SIG-M5 (cell line): ENCODE measurements at places on chromosomes 16 and 17.

GRCh38 chr16:54283725-54284318, 2.8 kb downstream of the IRX3 start:
- no peak for DNase-seq

- no peak for DNase-seq
Observed at GRCh38 chr16:19184823-19185509, 16.9 kb downstream of the SYT17 start.

GRCh38 chr17:64706224-64707049, 44.3 kb upstream of the SMURF2 start:
- no peak for DNase-seq

DNA sequence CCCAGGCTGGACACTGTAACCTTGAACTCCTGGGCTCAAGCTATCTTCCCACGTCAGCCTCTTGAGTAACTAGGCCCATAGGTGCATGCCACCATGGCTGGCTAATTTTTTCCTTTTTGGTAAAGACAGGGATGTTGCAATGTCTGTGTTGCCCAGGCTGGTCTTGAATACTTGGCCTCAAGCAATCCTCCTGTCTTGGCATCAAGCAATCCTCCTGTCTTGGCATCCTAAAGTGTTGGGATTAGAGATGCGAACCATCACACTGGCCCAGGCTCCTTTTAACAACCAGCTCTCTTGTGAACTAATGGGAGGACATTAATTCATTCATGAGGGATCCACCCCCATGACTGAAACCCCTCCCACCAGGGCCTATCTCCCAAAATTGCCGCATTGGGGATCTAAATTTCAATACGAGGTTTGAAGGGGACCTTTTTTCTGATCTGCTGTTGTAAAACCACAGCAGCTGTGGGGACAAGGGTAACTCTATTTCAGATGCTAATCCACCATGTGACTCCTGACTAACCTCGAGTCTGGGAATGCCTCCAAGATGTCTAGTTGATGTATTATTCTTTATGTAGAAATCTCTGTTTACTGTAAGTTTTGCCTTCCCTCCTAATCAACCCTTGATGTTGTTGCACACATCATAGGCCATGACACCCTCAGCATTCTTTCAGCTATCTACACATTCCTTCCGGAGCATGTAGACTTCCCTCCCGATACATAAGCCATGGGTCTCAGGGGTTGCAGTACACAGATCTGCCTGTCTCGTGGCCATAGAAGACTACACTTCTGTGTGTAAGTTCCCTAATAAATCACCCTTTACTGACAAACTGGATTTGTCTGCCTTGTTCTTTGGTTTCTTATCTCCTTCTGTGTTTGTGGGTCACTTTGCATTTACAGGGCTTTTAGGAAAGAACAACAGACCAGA, 37.6 kb downstream of the RNF112 start:
- no peak for DNase-seq

GRCh38 chr16:83952587-83952939, 477 bp upstream of the OSGIN1 start:
- no peak for DNase-seq

DNA sequence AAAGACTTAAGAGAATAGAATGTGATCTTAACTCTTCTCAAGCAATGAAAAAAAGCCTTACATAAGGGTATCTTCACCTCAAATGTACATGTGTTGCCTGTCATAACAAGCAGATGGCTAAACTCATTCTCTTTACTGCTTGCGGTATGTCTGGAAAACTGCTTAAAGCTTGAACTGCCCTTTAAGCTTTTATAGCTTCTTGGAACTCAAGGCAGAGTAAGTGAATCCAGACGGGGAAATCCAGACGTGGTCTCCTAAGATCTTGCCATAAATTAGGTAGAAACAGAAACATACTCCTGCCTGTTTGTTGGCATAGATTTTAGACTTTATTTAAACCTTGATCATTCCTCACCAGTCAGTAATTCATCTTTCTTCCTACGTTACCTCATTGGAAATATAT, 19.6 kb downstream of the CLUAP1 start:
- no peak for DNase-seq

- no peak for DNase-seq
Observed at GRCh38 chr17:59296190-59296589, 35.3 kb upstream of the YPEL2 start.

DNA sequence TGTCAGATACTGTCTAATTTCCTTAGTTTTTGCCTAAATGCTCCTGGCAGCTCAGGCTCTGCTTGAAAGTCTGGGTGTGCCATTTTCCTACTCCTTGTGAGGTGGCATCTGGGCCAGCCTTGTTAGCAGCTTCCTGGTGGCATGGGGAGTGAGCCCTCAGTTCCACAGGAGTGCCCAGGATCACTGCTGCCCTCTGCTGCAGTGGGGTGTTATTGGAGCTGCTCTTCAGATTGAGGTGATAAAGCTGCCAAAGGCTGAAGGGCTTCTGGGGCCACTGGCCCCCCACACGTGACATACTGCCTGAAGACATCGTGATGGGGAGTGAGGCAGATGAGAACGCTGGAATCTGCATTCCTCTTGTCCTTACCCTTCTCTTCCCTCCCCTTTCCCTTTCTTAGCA, 27.4 kb downstream of the CEP95 start:
- DNase-seq: no peak

DNA sequence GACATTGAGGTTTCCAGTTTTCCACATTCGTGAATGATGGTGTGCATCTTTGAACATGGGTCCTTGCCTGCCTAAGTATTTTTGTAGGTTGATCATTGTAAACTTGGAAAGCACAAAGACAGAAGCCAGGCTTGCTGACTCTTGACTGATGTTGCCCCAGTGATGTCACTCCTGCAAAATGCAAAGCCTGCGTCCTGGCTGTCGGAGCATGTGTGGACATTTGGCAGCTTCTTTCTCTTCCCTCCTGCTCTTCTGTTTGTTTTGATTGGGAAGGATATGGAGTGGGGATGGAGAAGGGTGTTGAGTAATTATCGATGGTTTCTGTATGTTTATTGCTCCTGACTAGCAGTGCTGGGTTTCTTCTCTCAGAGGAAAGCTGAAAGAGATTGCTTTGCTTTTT, 3.2 kb downstream of the NDE1 start:
- DNase-seq: no peak

- DNase-seq: no peak
Observed at GRCh38 chr17:7010523-7010922, 1.9 kb upstream of the RNASEK start.

DNA sequence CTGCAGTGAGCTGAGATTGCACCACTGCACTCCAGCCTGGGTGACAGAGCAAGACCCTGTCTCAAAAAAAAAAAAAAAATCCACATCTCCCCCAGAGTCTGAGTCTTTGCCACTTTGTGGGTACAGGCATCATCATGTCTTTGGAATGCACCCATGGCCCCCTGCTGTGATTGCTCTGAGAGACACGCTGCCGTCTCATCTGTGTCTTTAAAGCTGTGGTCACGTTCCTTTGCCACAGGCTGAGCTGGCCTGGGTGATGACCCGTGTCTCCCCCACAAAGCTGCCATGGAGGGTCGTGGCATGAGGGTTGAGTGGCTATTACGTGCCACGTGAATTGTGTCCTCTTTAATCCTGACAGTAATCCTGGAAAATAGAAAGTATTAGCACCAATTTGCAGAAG, 20.2 kb downstream of the CRISPLD2 start:
- DNase-seq: no peak

- no peak for DNase-seq
Observed at GRCh38 chr17:61837175-61838051, 25.9 kb downstream of the BRIP1 start.

DNA sequence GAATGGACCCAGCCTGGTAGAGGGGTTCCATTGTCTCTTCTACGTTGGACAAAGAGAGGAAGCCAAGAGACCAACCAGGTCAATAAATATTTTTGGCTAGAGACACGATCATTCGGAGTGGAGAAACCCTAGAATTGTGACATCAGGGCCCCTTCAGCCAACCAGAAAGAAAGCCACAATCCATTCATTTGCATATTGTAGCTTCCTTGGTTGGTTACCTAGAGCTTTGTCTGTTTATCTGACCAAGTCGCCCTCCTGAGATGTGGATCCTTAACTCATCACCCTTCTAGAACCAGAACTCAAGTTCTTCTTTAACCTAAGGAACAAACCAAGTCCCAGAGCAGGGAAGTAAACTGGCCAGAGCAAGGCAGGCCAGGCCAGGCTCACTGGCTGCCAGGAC, at the start of gene CCDC182:
Gene CCDC182, minus strand, starts transcription at position 58 of the 400 bp plus-strand sequence. Its CDS starts 27 bp downstream, at position 31.
- DNase-seq: no peak

DNA sequence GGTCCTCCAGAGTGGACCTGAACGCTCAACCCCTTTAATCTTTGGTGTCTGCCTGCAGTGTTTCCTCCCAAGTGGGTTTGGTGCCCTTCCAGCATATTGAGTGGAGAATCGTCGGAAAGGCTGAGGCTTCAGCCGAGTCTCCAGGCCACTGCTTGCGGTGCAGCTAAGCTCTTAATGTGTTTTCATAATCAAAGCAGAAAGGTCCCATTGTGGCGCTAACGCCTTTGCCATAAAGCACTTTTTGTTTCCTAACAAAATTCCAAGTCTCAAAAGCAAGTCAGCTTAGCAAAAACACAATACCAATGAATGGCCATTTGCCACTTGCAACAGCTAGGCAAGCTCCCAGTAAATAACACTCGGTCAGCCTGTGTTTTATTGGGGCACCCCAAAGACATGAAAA, 57.6 kb downstream of the KSR1 start:
- DNase-seq: no peak

DNA sequence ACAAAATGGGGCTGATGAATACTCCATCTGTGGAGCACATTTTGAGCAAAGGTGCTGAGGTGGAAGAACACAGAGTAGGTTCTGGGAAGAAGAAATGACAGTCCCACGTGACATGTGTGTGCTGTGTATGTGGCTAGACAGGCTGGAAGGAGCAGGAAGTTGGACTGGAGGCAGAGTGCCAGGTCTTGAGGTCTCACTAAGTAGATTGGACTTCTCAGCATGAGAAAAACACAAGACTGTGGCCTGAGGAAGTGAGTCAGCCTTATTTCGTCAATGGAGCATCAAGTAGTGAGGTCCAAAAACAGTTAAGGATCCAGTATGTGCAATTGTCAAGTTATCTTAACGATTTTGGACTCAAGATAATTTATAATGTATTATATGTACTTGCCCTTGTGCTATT, 736.5 kb downstream of the KCNJ2 start:
- DNase-seq: no peak

DNA sequence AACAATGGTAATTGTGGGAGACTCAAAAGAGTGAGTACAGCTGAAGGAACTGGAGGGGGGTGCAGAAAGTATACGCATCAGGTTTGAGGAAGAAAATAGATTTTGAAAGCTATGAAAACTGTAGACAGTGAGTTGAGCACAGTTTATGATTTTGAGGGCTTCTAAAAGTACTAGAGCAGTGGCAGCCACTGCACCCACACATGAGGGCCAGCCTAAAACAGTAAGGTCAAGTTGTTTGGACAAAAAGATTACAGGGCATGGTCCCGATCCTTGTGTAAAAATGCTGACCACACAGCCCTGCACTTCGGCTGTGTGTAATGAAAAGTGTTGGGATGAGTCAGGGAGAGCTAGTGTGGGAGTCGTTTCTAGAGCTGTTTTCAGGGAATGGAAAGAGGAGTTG, 2282.1 kb downstream of the TP53TG3F start:
- DNase-seq: no peak

DNA sequence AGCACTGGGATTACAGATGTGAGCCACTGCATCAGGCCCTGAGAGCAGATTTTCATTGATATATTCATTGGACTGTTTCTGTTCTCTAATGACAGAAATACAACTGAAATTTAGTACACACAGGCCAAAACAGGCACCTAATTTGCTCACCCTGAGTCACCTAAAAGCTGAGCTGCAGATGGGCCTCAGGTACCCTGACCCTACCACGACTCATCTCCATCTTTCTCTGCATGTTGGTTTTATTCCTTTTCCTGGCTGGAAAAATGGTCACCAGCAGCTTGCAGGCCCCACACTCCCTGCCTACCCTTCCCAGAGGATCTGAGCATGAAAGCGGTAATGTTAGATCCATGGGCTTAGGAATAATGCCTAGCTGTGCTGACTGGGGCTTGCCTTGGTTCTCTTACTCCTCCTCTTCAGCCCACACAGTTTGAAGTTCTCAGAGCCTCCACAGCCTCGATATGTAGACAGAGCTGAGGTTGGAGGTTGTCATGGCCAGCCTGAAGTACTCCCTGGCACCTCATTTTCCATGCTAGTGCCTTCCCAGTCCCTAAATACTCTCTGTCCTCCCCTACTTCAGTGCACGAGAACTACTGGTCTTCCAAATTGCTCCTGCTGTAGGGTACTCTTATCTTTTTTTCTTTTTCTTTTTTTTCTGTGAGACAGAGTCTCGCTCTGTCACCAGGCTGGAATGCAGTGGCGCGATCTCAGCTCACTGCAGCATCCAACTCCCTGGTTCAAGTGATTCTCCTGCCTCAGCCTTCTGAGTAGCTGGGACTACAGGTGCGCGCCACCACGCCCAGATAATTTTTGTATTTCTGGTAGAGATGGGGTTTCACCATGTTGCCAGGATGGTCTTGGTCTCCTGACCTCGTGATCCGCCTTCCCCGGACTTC, 51.1 kb downstream of the CENPV start:
- no peak for DNase-seq

- no peak for DNase-seq
Observed at GRCh38 chr17:32909787-32910369, 18.1 kb upstream of the TMEM98 start.

DNA sequence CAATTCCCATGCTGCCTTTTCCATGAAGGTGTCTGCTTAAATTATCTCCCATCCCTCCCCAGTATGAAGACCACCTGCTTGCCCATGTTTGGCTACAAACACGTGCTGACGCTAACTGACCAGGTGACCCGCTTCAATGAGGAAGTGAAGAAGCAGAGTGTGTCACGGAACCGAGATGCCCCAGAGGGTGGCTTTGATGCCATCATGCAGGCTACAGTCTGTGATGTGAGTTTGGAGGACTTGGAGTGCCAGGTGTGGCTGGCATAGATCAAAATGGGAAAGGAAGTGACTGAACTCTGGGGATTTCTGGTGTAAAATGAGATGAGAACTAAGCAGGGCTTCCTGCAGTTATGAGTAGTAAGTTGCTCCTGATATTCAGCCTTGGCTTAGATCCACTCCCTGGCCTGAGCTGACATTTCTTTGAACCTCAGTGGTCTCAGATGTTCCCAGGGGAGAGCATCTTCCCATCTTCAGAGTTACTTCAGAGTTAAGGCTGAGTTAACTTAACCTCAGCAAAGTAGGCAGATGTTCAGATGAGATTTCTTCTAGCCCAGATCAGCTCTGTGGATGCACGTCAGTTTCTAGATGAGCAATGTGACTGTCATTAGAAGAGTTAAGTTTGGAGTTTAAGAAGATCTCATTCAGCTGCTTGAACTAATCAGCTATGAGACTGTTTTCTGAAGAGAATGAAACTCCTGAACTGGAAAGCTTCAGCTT, 32.7 kb downstream of the ITGB3 start:
- DNase-seq: no peak

- no peak for DNase-seq
Observed at GRCh38 chr16:50114357-50115129, 38.6 kb upstream of the TENT4B start.

DNA sequence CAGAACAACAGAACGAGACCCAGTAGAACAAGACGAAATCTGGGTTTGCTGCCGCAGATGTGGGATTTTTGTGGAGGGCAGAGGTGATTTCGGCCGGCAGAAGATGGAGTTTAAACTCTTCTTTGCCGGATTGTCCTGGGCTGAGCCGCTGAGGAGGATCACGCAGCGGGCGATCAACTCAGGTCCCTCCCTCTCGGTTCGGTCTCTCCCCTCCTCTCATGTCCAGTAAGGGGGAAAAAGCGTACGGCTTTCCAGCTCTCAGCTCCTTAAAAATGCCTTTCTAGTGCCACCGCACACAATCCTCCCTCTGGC, 2.5 kb downstream of the PHF12 start:
- DNase-seq: no peak
